ENCODE measurements at places on chromosomes 16 and 17.
A peak's percentile ranks its signal among the peaks of the same experiment; 100 is the strongest.

GRCh38 chr17:42639525-42640113 is 19.5 kb upstream of the TUBG2 start:
- DNase-seq: no peak

DNA sequence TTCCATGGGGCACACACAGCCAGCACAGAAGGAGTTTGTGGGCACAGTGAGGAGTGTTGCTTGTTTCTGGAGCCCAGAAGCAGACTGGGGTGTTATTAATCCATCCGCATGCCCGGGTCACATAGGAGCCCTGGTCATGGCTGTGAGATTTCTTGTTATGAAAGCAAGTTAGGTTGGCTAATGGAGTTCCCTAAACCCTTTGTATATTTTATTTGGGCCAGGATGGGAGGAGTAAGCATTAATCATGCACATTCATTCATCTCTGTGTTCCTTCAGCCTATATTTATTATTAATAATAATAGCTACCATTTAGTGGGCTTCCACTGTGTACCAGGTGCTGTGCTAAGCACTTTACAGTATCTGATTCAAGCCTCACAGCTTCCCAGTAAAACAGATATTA is 200.6 kb upstream of the CDH5 start:
- no peak for DNase-seq

- DNase-seq: no peak
These were observed 26.2 kb upstream of the ALKBH5 start for GRCh38 chr17:18157354-18157985.

DNA sequence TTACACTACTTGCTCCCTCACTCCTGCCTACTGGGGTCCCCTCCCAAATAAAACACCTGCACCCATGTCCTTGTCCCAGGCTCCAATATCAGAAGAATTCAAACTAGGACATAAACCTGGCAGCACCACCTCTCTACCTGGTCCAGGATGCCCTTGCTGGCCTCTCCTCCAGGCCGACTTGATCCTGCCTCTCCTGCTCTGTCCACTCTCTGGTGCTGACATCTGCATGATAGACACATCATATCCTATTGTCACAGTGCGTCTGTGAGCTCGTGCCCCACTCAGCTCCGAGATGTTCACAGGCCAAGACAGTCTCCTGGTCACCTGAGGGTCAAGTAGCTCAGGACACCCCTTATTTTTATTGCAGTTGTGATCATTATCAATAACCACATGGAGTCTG is 31.5 kb upstream of the GRIN2A start:
- DNase-seq: no peak

- peak; percentile 91 for DNase-seq
These were observed at the start of the genes ACACA and TADA2A for GRCh38 chr17:37406635-37407461. Gene ACACA, minus strand, starts transcription at chr17:37406836. Its CDS starts 537 bp downstream, at chr17:37406299. Gene TADA2A, plus strand, starts transcription at chr17:37406886. Its CDS starts 4,480 bp downstream, at chr17:37411366.

GRCh38 chr17:34257299-34257985 is 2.4 kb downstream of the CCL2 start:
- no peak for DNase-seq

DNA sequence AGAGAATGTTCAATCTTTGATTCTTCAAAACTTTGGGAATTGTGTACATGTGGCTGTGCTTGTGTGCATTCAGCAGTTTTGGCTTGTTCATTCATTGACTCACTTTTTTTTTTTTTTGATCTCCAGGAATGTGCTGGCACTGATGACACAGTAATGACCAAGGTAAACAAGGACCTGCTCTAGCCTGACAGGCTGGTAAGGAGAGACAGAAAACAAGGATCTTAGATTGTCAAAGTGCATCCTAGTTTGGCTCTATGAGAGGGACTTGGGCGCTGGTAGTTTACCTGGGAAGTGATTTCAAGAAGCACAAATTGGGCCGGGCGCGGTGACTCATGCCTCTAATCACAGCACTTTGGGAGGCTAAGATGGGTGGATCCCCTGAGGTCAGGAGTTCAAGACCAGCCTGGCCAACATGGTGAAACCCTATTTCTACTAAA is 233.1 kb upstream of the WSCD1 start:
- peak; percentile 8 for DNase-seq

- peak; percentile 76 for DNase-seq
These were observed 55.2 kb upstream of the MRTFB start for GRCh38 chr16:14015948-14016347.

DNA sequence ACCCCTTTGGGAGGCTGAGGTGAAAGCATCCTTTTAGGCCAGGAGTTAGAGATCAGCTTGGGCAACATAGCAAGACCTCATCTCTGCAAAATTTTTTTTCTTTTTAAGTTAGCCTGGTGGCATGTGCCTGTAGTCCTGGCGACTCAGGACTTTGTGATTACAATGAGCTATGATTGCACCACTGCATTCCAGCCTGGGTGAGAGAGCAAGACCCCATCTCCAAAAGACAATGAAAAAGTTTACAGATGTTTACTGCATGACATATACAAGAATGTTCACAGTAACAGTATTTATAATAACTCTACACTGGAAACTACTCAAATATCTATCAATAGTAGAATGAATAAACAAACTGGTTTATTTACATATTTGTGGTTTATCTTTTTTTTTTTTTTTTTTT is 33.1 kb upstream of the CCL22 start:
- DNase-seq: no peak

Measured in DMS53 (cell line).